Mesangial cell (primary cell): ENCODE measurements at places on chromosomes 3 and 15. TPM values are rescaled to one million over a fixed set of nuclear protein-coding genes. Genes with fewer than 3 reads are reported as not detected.

Gene P2RY1
- under 0.01 TPM in 1 of 2 replicates, not detected in the other for total RNA-seq

Gene PRR23A
- total RNA-seq, result not detected in 2 replicates

Gene PRC1
- total RNA-seq, result 13.2 and 231 TPM in 2 replicates

Gene IGSF10
- total RNA-seq, result 0.63 and 1.1 TPM in 2 replicates

Gene TMIE
- 0.13 TPM in 1 of 2 replicates, not detected in the other for total RNA-seq

Gene ST3GAL6
- total RNA-seq, result 3.6 and 4.1 TPM in 2 replicates
